Endodermal cell (in vitro differentiated cells): ENCODE measurements at places on chromosomes 6 and 20. TPM values are rescaled to one million over a fixed set of nuclear protein-coding genes. Genes with fewer than 3 reads are reported as not detected.

DNA sequence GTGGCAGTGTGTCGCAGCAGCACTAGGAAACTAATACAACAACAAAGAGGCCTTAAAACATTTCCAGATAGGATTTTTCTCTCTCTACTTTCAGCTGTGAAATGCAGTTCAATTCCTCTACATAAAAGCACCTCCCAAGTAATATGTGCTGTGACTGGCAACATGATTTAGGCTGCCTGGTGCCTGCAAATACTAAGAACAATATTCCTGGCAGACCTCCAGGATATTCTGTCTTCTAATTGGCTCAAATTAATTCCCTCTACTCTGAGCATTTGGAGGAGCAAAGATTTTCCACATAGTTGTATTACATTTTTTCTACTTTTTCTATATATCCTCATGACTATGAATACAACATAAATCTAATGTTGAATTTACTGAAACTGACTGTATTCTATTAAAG is 33.2 kb downstream of the SCGN start:
- no peak for DNase-seq

DNA sequence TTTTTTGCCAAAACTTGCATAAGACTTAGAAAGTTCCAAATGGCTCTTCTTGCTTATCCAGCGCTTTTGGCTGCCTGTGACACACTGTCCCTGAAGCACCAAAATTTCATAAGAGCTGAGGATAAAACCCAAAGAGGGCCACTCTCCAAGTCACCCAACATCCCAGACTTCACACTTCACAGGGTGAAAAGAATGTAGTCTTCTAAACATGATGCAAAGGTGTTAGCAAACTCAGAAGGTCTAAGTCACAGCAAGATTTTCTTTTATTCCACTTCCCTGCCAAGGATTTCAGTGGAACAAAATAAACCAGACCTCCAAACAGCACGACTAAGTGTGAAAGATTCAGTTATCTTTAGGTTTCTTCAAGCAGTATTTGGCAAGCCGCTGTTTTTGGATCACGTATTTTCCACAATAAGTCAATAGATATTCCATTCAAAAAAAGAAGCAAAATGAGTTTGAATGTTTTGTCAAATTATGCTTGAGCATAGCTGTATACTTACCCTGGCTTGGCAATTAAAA is 44.6 kb upstream of the CD93 start:
- DNase-seq = no peak

Gene DNAH8
- not detected in 2 replicates for total RNA-seq

DNA sequence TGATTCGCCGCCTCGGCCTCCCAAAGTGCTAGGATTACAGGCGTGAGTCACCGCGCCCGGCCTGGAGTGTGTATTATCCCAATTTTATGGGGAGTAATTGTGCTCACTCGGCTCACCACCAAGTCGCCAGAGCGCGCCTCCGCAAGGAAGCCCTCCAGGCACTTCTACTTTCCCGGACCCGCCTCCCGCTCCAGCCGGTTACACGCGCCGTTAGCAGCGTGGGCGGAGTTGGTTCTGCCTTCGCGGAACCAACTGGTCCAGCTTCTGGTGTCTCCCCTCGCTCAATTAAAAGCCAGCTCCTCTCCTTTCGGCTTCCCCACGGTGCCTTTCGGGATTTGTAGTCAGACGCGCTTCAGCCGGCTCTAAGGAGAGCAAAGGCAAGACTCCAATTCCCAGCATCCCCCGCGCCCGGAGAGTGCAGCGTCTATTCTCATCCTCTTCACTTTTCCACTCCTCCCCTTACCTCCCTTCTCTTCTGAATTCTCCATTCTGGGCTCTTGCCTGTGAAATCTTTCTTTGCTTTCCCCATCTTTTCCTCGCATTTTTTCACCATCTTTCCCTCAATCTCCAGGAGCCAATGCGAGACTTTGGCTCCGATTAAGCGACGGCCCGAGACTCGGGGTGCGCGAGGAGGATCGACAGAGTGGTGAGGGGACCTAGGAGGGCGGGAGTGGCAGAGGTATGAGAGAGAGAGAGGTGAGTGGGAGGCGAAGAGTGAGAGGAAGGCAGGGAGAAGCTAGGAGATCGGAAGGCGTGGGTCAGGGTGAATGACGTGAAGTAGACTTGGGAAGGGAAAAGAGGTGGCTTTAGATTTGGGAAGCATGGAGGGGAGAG is at the start of gene GTF2H4:
Gene GTF2H4, plus strand, starts transcription at position 450 of the 834 bp plus-strand sequence.
- peak; percentile 99 for DNase-seq

Gene TFAP2A
- total RNA-seq = 0.43 and 0.51 TPM in 2 replicates

Gene HDDC2
- 76.4 and 78.9 TPM in 2 replicates for total RNA-seq

Gene C6orf52
- total RNA-seq = 1.7 to 4.1 TPM (median 2.1 TPM) in 3 replicates

GRCh38 chr6:1424306-1424927 is 35.0 kb downstream of the FOXF2 start:
- peak; percentile 88 for DNase-seq

- no peak for DNase-seq
These were observed 17.0 kb downstream of the GMDS start for GRCh38 chr6:2228392-2228791.

GRCh38 chr6:147895272-147895671 is 386.8 kb downstream of the SAMD5 start:
- no peak for DNase-seq

DNA sequence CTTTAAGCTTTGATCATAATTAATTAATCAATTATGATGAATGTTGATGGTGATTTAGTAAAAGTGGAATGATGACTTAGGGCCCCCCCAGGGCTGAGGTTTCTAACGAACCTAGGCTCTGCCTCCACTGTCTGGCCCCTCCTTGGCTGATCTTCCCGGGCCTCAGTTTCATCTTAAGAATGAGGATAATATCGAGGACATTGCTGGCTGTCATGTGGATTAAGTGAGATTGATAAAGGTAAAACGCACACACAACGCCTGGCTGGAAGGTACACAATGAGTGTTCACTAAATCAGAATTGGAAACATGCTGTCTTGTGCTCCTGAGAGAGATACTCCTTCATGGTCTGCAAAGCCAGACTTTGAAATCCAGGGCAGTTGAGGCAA is 5.3 kb upstream of the SULF2 start:
- no peak for DNase-seq

Gene PAX1
- 0.08 TPM in 1 of 3 replicates, not detected in the others for total RNA-seq

DNA sequence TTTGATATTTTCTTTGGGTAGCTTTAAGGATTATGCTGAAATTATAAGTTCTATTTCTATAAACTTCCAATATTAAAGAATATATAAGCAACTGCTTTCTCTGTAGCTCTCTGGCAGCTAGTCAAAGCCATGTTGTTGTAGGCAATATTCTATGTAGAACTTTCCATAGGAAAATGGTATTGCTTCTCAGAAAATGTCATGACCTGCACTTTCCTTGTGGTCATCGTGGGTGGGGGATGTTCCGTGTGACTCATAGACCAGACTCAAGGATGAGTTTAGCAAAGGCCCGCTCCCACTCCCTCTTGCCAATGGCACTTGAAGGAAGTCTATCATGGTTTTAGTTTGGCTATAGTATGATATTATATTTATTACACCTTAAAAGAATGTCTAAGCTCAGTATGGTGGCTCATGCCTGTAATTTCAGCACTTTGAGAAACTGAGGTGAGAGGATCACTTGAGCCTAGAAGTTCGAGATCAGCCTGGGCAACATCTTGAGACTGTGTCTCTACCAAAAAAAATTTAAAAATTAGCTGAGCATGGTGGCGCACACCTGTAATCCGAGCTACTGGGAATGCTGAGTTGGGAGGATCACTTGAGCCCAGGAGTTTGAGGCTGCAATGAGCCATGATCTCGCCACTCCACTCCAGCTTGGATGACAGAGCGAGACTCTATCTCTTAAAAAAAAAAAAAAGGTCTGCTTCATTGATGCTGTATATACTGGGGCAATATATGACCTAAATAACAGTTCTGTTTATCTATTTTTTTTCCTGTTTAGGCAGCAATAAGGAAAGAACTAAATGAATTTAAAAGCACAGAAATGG is 36.6 kb upstream of the LTV1 start:
- DNase-seq = no peak

Gene RAMACL
- total RNA-seq = 0.59 to 1.4 TPM (median 0.80 TPM) in 3 replicates

- DNase-seq = no peak
These were observed 35.5 kb upstream of the BMP2 start for GRCh38 chr20:6732001-6732447.

Gene ADRM1
- 105 and 118 TPM in 2 replicates for total RNA-seq

Gene OR2B6
- not detected in 3 replicates for total RNA-seq

GRCh38 chr6:53801022-53801421 is 6.2 kb downstream of the LRRC1 start:
- DNase-seq = no peak

GRCh38 chr6:6656287-6656686 is 67.8 kb downstream of the LY86 start:
- DNase-seq = no peak

- peak; percentile 63 for DNase-seq
These were observed 42.4 kb upstream of the ZBP1 start for GRCh38 chr20:57662456-57663240.

- DNase-seq = no peak
These were observed 43.6 kb upstream of the PHACTR3 start for GRCh38 chr20:59560588-59561227.

GRCh38 chr20:60446267-60447111 is 488.3 kb downstream of the CDH26 start:
- DNase-seq = no peak

GRCh38 chr20:43993560-43993959 is 78.9 kb downstream of the TOX2 start:
- no peak for DNase-seq

DNA sequence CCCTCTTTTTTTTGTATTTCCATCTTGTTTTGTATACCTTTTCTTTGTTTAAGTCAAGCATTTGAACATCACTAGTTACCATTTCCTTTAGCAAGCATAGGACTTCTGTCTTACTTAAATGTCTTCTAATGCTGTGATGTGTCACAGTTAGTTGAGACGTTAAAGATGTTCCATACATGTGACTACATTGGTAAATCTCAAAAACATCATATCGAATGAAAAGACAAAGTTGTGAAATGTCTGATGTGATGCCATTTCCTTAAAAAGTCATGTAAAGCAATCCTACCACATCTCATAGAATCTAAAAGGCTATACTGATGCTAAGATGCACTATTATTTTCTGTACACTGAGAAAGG is 26.8 kb downstream of the SLC16A10 start:
- no peak for DNase-seq

Gene HLA-F
- 2.9 to 3.9 TPM (median 3.5 TPM) in 3 replicates for total RNA-seq

GRCh38 chr20:10663756-10664155 is 10.0 kb downstream of the JAG1 start:
- DNase-seq = no peak

DNA sequence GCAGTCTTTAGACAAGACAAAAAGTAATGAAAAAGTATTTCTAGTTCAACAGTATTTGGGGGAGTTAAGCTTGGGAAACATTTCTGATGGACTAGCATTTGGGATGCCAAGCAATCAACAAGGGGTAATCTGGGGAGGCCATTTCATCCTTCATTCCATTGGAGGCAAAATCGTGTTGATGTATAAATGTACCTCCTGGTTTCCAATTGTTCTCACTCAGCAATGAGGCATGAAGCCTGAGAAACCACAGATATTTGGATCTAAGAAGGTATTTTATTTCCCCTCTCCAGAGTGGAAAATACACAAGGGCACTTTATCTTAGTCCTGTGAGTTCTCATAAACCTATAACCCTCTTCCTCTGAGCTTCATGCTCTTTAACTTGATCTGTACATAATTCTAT is 68.2 kb downstream of the TBX18 start:
- no peak for DNase-seq

- no peak for DNase-seq
These were observed 480.2 kb upstream of the CHD6 start for GRCh38 chr20:42098418-42098817.

GRCh38 chr6:16751251-16751946 is 9.9 kb downstream of the ATXN1 start:
- DNase-seq = no peak

DNA sequence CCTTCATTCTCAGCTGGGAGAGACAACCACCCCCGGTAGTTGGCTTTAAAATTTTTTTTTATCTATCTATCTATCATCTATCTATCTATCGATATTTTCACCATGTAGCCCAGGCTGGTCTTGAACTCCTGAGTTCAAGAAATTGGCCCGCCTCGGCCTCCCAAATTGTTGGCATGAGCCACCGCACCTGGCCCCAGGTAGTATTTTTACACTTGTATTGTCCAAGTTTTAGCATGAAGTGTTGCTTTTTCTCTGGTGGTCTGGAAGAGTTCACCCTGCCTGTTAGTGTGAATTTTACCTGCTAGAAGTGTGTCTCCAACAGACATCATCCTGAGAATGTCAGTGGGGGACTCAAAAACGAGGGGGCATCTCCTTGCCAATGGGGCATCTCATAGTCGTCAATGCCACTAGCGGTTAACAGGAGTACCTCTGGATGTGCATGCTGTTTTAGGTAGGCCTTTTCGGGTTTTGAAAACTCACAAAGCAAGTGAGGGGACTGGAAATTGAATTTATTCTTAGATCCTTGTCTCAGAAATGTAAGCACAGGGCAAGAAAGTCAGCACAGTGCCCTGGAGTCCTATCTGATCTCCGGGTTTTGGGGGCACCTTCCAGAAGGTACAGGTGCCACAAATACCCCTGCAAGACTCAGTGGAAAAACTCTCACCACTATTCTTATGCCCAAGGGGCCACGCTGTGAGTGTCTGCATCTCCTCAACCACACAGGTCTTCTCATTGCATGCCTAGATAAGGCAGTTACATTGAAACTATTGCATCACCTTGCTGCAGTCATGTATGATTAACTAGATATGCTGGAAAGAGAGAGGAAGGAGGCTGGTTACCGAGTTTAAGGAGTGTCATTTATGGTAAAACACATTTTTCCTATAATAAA is 37.1 kb downstream of the TNFAIP3 start:
- no peak for DNase-seq

GRCh38 chr20:52958211-52958610 is 13.9 kb upstream of the TSHZ2 start:
- DNase-seq = no peak

- no peak for DNase-seq
These were observed 13.0 kb downstream of the MOXD1 start for GRCh38 chr6:132388291-132388690.

DNA sequence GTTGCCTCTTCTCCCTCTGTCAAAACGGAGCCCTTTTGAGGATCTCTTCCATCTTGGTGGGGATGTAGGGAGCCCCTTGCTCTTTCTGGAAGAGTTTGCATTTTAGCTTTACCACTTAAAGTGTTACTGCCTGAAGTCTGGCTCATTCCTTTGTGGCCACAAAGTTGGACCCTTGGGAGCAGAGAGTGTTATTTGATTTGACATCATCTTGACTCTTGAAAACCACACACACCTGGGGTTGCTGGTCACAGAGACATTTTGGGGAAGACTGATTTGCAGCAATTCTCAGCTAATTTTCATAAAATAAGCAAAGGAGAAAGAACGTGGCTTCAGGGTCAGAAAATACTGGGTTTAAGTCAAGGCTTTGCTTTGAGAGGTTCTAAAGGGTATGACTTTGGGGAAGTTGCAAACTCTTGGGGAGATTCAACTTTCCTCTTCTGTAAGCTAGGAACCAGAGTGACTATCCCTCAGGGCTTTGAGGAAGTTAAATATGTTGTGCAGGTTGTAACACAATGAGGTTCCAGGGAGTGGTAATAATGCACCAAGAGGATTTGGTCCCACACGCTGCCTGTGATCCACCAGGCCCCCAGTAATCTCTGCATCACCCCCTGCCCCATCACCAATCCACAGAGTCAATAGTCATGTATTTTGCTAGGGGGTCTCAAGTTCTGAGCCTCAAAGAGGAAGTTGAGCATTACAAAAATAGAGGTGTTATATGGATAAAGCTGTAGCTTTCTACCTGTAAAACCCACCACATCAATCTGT is 141.6 kb upstream of the SLC24A3 start:
- DNase-seq = no peak

GRCh38 chr20:8116067-8116811 is 15.8 kb upstream of the PLCB1 start:
- no peak for DNase-seq
